ENCODE measurements at places on chromosomes 3 and 15.

DNA sequence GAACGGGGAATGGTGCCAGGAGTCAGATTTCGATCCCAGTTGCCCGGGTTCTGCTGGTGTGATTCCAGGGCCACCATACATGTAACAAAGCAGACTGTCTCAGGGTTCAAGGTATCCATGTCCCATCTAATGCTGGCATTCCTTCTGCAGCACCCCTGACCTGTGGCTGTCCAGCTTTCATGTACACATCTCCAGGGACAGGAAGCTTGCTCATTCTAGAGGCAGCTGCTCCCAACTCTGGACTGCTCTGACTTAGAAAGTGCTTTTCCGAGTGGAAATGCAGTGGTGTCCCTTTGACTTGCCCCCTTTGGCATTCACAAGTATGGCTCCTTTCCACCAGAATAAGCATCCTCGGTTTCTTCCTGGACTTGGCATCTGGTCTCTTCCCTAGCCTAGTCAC lies 30.9 kb downstream of the PML start:
- DNase-seq, result no peak

- DNase-seq, result no peak
These were observed 45.1 kb upstream of the PLXND1 start for GRCh38 chr3:129651435-129652202.

DNA sequence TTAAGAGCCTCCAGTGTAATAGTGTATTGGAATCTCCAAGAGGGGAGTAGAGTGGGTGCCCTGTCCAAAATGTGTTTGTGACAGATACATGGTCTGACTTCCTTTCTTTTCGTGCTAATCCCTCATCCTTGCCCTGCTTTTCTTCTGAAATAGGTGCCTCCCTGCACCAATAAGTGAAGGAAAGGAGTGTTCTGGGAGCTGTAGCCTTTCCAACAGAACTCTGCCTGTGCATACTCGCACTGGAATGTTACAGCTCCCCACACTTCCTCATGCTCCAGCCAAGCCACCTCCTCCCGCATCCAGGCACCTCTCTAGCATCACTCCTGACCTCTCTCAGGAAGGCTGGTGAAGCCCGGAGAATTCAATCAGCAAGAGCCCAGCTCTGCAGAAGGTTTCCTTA lies 478.0 kb downstream of the GABRG3 start:
- DNase-seq, result no peak

DNA sequence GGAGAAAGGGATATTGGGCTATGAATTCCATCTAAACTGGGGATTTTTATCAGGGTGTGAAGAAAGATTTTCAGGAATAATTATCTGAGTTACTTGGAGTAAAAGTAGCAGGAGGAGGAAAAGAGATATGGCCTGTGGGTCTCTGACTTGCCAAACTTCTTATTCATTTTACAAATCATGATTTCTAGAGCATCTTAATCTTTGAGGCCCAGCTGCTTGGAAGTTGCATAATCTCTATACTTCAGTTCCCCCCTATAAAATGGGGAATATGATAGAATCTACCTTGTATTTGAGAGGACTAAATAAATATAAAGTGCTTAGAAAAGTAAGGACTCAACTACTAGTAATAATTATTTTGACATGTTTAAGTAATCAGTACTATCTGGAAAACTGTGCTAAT lies 11.0 kb upstream of the GABPB1 start:
- DNase-seq, result no peak

DNA sequence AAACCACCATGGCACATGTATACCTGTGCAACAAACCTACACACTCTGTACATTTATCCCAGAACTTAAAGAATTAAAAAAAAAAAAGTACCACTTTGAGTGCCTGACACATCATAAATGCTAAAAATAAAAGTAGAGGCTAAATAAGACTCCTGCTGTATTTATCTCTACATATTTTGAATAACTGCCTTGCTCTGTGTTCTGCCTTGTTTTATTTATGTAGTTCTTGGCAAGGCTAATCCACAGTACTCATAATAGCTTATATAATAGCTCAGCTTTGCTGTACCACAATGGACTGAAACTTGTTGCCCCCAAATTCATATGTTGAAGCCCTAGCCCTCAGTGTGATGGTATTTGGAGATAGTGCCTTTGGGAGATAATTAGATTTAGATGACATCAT lies 95.4 kb upstream of the ADAMTS9 start:
- DNase-seq, result no peak

DNA sequence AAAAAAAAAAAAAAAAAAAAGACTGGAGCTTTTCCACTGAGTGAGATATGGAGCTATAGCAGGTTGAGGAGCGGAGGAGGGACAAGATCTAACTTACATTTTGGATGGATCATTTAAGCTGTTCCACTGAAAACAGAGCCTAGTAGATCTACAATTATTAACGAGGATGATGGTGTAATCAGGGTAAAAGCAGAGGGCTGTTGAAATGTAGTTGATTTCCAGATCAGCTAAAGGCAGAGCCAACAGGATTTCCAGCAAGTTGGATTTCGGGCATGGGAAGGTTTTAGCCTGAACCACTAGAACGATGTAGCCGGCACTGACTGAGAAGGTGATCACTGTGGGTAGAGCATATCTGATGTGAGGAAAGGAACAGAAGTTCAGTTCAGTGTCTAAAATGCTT lies 360.7 kb downstream of the EPHB1 start:
- DNase-seq, result no peak

DNA sequence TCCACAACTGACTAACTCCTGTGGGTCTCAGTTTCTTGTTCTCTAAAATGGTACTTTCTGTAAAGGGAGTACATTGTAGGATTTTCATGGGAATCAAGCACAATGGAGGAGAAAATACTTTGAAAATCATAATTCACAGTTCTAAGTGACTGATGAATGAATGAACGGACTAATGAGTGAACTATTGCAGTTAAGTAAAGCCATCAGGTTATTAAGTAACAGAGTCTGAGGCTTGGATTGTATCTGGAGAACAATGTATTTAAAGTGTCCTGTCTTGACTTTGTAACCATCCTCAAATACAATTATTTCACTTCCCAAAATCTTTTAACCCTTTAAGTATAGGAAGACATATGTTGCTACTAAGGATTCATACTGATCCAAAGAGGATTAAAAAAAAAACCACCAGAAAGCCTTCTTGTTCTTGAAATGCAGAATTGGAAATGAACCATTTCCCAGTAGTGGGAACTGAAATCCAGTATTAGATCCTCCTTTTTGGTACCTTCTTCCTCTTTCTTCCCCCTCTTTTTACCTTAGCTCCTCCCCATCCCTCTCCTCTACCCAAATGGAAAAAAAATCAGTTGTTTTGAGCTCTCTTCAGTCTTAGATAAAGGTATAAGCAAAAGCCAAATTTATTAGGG lies 13.2 kb upstream of the BCL6 start:
- DNase-seq, result no peak

GRCh38 chr3:190435618-190436017 lies 14.1 kb downstream of the TMEM207 start:
- DNase-seq, result no peak

DNA sequence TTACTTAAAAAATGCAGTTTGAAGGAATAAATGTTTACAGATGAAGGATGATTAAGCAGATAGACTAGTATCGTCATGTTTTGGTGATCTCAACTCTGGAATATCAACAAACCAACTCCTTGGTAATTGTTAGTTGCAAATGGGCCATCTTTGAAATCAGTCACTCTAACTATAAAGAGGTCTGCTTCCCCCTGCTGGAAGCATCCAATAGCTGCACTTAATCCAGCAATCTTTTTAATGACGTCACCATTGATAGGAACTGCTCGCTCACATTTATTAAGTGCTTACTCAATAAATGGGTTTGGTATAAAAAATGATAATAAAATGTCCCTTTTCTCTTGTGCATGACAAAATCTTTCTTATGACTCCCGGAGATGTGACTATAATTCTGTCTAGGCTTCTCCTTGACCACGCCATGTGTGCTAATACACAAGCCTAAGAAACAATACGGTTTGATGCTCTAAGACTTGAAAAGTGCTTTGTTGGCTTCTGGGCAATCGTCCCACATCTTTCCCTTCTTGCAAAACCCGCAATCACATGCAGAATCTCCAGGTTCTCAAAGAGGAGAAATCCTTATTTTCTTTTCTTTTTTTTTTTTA lies 227.6 kb upstream of the POU1F1 start:
- DNase-seq, result no peak

GRCh38 chr3:150253622-150254021 lies 154.5 kb upstream of the TSC22D2 start:
- DNase-seq, result peak; percentile 27

DNA sequence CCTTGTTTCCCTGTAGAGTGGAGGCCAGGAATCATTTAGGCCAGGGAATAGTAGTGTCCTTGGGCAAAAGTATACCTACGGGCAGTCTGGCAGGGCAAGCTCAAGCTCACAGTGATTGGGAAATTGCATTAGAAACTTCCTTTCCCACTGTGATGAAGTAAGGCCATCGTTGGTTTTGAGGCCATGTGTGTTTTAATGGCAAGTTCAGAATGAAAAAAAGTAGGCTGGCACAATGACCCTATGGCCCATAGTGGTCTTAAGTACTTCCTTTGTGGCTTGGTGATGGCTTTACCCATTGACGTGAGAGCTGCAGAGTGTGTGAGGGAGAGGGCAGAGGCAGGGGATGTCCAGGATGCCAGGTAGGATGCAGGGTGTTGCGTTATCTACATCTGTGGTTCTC lies 28.8 kb downstream of the LIMD1 start:
- no peak for DNase-seq

GRCh38 chr15:74399511-74400312 lies 32.3 kb upstream of the CYP11A1 start:
- no peak for DNase-seq

- DNase-seq, result no peak
These were observed 132.2 kb downstream of the OSBPL10 start for GRCh38 chr3:31848911-31849310.

DNA sequence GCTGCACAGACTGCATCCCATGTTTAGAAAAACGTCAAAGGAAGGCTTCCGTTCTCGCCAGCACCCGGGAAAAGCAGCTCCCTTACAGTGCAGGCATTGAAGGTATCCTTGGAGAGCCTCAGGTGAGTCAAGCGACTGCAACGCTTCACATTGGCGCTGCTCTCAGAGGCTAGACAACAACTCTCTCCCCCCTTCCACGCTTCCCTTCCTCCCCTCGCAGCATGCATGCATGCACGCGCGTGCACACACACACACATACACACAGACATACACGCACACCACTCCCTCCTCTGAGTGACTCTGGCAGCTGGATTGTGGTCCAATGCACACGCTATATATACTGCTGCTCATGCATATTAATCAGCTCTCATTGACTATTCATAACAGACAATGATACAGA lies 191.1 kb downstream of the PDZRN3 start:
- no peak for DNase-seq

GRCh38 chr3:62246094-62246493 lies 127.3 kb downstream of the FEZF2 start:
- DNase-seq, result no peak

- DNase-seq, result no peak
These were observed 555.8 kb upstream of the IL12A start for GRCh38 chr3:159432682-159433340.

DNA sequence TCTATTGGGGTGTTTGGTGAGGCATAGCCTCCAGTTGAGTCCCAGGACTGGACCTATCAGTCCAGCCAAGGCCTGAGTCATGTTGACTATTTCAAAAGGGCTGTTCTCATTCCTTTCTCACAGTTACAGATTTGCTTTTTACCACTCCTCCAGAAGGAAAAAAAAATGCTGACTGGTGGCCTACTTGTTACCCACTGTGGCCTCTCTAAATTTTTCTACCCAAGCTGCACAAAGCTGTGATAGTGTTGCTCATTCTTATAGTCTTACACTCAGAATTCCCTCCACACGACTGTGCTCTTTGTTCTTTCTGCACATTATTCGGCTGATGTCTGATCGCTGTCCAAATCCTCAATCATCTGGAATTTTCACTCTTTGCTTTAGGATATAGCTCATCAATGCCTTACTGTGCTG lies 1142.2 kb downstream of the IGSF11 start:
- DNase-seq, result no peak

DNA sequence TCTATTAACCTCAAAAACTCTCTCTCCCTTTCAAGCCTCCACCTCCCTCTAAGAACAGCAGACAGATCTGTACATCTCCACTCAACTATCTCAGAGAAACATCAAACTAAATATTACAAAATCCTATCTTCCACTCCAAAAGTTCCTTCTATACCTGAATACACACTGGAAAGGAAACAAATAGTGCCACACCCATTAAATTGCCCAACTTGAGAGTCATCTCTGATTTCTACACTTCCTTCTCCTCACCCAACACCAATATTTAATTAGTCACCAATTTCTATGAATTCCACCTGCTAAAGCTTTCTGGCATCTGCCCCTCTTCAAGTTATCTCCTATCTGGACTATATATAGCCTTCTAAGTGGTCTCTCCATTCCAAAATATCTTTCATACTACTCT lies 65.8 kb downstream of the PEAK1 start:
- DNase-seq, result no peak

- DNase-seq, result no peak
These were observed 106.6 kb downstream of the TOP2B start for GRCh38 chr3:25558121-25558520.

DNA sequence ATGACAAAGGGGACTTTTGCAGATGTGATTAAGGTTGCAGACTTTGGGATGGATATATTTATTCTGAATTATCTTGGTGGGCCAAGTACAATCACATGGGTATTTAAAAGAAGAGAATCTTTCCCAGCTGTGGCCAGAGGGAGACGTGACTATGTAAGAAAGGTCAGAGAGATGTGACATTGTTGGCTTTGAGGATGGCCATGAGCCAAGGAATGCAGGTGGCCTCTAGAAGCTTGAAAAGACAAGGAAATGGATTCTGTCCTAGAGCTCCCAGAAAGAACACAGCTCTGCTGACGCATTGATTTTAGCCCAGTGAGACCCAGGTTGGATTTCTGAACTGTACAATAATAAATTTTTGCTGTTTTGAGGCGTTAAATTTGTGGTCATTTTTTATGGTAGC lies 616.0 kb upstream of the TBL1XR1 start:
- peak; percentile 55 for DNase-seq

DNA sequence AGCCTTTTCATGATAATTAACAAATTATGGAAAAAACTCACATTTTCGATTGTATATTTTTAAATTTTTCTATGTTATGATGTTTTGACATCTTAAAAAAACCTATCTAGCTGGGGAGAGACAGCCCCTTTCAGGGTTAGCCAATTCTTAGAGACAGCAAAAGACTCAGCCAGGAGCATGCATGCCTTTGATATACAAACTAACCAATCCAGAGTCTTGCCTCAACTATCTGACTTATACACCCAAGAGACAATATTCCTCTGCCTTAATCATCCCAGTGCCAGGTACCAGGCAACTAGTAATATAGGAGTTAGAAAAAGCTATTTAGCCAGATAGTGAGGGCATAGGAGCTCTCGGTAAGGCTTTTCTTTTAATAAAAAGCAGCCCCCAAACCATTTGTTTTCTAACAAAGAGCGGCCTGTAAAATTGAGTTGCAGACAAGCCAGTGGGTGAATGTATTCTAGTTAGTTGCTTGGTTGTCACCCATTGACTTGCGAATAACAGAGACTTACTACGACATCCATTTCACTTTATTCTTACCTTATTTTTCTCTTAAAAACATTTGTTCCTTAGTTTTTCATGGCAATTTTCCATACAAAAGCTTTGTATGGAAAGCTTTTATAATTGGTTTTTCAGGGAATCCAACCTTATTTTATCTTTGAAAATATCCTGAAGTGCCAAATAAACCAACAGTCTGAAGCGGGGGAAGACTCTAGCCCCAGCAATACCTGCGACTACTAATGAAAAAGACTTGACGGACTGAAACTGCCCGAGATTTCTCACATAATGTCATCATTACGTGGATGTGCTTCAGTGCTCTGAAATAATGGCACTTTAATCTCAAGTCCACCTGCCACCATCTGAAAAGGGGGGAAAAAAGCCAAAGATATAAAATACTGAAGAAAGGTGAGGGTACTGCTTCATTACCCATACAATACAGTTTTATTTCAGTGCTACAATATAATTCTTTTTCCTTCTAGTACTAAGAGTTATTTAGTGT lies 64.6 kb upstream of the ATP2C1 start:
- DNase-seq, result no peak
